ENCODE measurements at places on chromosomes 11 and 22.

GRCh38 chr22:45240810-45241631 is at the start of gene KIAA0930:
Gene KIAA0930, minus strand, starts transcription at chr22:45240894. Its CDS starts 191 bp downstream, at chr22:45240703.
- DNase-seq, result peak; percentile 88

- no peak for DNase-seq
These were observed at the start of gene MMP12 for GRCh38 chr11:102874852-102875251. Gene MMP12, minus strand, starts transcription at chr11:102874982. Its CDS starts 45 bp downstream, at chr11:102874937.

DNA sequence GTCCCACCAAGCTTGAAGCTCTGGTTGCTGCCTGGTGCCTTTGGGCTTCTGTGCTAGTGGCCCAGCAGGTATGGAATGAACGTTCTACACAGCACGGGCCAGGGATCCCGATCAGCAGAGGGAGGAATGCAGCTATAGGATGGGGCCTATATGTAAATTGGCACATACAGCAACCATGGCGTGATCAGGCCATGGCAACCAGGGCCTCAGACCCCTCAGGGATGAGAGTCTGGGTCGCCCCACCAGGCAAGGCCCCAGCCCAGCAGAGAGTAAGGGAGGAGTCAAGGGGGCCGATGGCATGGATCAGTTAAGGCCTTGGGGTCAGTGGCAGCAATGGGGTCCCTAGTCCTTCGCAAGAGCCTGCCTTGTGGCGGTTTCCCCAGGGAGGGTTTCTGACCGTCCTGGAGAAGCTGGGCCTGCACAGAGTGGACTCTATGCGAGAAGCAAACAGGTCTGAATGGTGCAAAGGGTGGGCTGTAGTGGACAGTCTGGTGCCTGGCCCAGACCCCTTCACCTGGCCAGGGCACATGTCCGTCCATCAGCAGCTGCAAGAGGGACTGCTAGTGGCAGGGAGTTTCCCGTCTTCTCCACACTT is 98.6 kb downstream of the RPS6KA4 start:
- no peak for DNase-seq

- DNase-seq, result no peak
These were observed 106.6 kb downstream of the USP35 start for GRCh38 chr11:78295347-78295746.

Measured in CD4-positive, alpha-beta T cell treated with Interleukin-1 beta for 1 hour (primary cell).